ENCODE measurements at places on chromosomes 6 and 20.

- peak; percentile 55 for DNase-seq
These were observed 2.0 kb downstream of the SPAG4 start for GRCh38 chr20:35617397-35618262.

GRCh38 chr6:32146287-32146686 lies 5.5 kb downstream of the PRRT1 start:
- no peak for DNase-seq

DNA sequence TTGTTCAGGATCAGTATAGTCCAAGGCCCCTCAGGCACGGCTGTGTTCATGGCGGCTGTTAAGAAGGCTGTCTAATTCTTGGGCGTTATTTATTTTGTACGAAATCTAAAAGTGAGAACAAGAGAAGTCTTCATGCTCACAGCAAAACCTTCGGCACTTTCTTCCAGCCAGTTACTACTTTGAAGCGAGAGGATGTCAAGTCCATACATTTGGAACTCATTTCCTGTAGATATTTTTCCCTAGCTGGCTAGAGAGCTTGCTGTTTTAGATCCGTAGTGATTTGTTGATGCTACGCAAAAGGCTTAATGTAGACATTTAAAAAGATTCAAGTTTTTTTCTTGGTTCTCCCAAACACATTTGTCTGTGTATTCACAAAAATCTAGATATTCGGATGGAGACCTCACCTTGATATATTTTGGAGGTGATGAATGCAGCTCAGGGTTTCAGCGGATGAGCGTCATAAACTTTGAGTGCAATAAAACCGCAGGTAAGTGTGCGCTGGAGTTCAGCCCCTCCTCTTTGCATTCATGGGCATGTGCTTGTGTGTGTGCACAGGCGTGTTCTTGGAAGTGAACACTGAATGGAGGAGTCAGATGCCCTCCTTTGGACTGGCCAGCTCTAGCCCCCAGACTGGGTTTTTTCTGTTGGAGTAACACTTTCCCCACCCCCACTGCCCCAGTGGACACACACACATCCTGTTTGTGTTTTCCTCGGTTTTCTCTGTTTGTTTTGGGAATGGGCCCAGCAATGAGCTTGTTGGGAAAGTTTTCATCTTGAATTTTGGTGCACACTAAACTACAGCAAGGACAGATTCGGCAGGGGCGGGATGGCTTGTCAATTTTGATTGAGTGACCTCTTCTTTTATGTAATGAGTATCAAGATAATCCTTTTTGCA lies 65.4 kb downstream of the IGF2R start:
- no peak for DNase-seq

DNA sequence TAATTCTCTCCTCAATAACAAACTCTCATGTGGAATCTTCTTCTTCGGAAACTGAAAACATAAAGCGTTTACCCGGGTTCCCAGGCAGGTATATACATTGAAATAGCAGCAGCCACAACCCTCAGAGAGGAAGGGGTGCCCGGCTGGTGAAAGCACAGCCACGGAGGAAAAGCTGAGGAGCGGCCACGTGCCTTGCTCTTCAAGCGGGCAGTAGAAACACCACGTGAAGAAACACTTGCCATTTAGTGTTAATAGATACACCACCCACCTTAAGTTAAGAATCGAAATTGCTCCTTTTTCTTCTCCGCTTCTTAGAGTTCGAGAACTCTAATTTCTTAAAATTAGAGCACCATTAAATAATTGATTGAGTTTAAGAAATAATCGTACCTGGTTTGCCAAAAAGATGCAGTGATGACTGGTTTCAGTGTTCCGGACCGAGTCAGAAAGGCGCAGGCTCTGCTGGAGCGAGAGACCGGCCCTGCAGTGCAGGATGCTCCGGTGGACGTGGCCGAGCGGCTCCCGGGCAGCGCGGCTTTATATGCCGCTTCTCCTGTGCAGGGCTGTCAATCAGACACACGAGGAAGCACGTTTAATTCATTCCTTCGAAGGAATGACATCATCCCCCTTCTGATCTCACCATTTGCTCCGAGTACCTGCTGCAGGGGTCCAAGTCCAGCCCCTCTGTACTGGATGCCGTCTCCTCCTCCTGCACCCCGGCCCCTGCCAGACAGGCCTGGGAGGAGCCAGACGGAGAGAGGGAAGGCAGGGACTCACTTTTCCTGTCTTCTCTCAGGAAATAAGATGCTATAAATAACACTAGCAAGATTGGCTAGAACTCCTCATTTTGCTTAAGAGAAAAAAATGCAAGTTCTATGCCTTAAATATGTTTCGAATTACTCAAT lies at the start of gene THBS2:
Gene THBS2, minus strand, starts transcription at position 510 of the 902 bp plus-strand sequence. CDS start 3,062 bp downstream, outside the sequence.
- no peak for DNase-seq

DNA sequence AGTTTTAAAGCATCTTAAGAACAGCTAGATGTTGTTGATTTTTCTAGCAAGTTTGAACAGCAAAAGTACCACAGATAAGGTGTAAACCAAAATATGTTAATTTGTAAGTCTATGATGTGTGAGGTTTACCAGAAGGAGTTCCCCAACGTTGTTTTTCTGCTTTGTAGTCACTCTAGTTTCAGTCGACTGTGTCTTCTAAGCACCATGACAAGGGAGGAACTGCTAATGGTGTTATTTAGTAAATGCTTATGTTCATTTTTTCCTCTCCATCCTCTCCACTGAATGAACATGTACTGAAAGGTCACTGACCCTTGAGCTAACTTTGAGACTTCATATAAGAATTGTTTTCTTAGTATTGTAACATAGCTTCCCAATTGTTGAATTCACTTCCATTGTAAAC lies 3.0 kb downstream of the ENPP3 start:
- no peak for DNase-seq

DNA sequence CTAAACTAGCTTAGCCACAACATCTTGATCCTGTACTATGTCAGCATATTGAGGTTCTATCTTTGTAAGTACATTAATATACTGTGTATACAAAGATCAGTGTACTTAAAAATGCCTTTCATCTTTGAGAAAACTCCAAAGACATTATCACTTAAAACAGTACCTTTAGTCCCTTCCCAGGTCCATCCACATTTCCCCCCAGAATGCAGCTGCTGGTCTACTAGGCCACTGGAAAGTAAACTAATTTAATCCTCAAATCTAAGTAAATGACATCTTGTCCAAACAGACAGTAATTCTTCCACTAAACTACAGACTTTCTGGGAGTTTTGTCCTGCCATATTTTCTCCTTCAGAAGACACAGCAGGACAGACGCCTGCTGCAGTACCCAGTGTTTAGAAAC lies 68.7 kb downstream of the SYCP2 start:
- no peak for DNase-seq

- peak; percentile 62 for DNase-seq
These were observed 5.6 kb downstream of the TAGAP start for GRCh38 chr6:159038914-159039884.

GRCh38 chr6:57182017-57182432 lies 9.9 kb downstream of the BAG2 start:
- no peak for DNase-seq

GRCh38 chr20:3612795-3613572 lies 50.2 kb downstream of the GFRA4 start:
- no peak for DNase-seq

DNA sequence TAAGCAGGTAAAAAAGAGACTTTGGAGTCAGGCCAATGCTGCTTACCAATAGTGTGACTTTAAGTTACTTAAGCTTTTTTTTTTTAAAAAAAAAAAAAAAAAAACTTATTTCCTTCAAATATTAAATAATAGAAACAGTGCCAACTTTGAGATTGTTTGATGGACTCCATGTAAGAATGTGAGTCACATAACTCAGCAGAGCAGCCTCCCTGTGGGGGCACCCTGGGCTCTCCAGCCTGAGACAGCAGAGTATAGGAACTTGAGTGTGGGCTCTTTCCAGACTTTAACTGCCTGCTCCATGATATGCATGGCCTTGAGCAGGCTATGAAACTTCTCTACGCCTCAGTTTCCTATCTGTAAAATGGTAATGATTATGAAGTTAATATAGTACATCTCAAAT lies 113.3 kb upstream of the SAMD5 start:
- DNase-seq = no peak

GRCh38 chr20:56431471-56431870 lies 19.4 kb downstream of the CASS4 start:
- DNase-seq = no peak

DNA sequence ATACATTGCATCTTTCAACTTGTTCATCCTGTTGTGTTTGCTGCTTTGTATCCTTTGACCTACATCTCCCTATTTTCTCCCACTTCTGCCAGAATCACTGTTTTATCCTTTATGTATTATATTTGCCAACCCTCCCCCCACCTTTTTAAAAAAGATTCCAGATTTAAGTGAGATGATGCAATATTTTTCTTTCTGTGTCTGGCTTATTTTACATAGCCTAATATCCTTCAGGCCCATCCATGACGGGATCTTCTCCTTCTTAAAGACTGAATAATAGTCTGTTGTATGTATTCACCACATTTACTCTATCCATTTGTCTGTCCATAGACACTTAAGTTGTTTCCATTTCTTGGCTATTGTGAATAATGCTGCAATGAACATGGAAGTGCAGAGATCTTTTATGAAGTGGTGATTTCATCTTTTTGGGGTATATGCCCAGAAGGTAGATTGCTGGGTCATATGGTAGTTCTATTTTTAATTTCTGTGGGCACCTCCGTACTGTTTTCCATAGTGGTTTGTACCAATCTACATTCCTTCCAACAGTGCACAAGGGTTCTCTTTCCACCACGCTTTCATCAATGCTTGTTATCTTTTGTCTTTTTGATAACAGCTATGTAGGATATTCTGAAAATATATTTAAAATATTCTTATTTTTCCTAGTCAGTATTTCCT lies 181.0 kb downstream of the CDKAL1 start:
- DNase-seq = no peak

DNA sequence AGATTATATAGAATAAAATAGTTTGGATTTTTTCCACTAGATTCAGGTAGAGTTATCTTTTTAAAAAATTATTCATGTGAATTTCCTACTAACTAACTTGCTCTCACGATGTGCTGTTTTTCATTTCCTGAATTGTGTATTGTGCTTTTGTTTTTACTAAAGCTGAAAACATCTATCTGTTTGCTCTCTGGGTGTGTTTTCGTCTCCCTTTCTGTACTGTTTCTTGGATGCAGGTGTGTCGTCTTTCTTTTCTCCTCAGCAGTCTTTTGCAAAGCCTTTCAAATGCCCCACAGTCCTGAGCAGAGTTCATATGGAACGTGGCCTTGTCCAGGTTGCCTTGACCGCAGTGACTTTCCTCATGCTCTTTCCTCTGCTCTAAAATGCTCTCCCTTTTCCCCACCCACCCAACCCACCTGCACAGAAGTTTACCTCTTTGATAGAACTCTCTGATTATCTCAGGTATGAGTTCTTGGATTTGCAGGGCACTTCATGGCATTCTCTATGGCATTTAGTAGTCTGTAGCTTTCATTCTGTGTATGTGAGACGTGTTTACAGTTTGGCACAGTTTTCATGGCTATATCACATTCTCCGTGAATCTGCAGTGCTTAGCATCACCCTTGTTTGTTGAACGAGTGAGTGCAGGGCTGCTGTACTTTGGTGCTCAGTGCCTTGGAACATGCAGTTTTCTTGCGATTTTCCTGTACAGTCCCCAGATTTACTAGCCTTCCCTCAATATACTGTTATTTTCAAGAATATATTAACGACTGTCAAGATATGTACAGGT lies 77.1 kb downstream of the FARS2 start:
- no peak for DNase-seq

DNA sequence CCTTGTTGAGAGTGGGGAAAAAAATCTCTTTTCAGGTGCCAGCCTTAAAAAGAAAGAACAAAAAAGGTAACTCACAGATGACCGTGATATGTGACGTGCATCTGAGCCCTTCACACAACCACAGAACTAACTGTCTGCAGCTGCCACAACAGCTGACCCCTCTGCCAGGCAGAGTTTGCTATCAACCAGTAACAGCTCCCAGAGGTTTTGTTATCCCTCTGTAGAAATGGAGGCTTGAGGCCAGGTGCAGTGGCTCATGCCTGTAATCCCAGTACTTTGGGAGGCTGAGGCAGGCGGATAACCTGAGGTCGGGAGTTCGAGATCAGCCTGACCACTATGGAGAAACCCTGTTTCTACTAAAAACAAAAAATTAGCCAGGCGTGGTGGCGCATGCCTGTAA lies 42.8 kb downstream of the SLC52A3 start:
- DNase-seq = no peak

GRCh38 chr6:76435174-76435573 lies 362.7 kb upstream of the IMPG1 start:
- no peak for DNase-seq

GRCh38 chr6:23980965-23981364 lies 145.1 kb upstream of the NRSN1 start:
- no peak for DNase-seq

DNA sequence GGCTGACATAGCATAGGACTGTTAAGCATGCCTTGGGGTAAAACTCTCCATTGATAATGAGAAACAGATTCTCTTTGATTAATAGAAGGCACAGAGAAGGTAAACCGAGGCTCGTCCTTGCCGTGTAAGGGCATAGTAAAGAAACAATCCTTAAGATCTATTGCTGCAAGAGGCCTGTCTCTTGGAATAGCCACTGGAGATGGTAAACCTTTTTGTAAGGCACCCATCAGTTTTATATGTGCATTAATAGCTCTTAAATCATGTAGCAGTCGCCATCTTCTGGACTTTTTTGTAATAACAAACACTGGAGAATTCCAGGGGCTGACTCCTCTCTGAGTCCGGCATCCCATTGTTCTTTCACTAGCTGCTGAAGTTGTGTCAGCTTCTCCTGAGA lies 8.4 kb upstream of the ABHD12 start:
- peak; percentile 21 for DNase-seq

- no peak for DNase-seq
These were observed 17.1 kb upstream of the ASF1A start for GRCh38 chr6:118876814-118877213.

- no peak for DNase-seq
These were observed 135.4 kb upstream of the ECI2 start for GRCh38 chr6:4270776-4271175.

GRCh38 chr6:35049156-35049735 lies 91.9 kb downstream of the TCP11 start:
- DNase-seq = no peak

GRCh38 chr6:15246666-15247499 lies 1.0 kb downstream of the JARID2 start:
- DNase-seq = no peak

- DNase-seq = no peak
These were observed 236.3 kb upstream of the ZNF217 start for GRCh38 chr20:53829724-53830521.

DNA sequence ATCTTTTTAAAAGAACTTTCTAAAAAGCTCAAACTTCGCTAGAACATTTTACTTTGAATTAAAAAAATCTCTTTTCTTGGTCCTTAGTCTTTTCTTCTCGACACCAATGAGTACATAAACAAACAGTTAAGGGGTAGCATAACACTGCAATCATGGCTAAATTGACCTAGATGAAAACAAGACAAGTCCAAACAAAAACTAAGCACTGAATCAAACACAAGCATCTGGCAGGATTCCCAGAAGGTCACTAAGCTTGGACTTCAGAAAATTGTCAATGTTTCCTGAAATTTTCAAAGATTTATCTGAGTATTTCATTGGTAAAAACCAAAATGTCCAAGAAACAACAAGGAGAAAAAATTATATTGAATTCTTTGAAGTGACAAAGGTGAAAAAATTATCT lies 5.0 kb downstream of the COL21A1 start:
- DNase-seq = no peak
